ENCODE measurements at places on chromosomes 11 and 22. TPM values are rescaled to one million over a fixed set of nuclear protein-coding genes. Genes with fewer than 3 reads are reported as not detected.
A peak's percentile ranks its signal among the peaks of the same experiment; 100 is the strongest.

- no peak overlapping the region for H3K27ac ChIP-seq
- no peaks in the 10 kb centered on the region for H3K27me3 ChIP-seq
- H3K36me3 ChIP-seq = no peaks in the 10 kb centered on the region
- no peaks in the 10 kb centered on the region for H3K4me1 ChIP-seq
- no peak for DNase-seq
These were observed 39.8 kb downstream of the GAB4 start for GRCh38 chr22:16968218-16968595.

DNA sequence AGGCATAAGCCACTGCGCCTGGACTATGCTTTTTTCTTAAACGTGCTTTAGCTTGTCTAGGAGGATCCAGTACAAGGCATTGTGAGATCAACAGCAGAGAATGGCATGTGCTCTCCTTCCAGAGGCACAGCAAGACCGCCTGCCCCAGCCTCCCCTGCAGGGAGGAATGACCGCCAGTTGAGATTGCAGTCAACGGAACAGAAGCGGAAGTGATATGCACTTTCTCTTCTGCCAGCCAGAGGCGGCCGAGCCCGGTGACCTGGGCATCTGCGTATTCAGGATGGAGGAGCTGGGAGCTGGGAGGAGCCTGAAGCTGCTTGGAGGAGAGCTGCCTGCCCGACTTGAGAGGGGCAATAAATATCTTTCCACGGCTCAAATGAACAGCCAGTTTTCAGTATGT is 243.0 kb downstream of the CTTN start:
- peaks cover 16% of the 10 kb centered on the region for H3K27me3 ChIP-seq
- no peaks in the 10 kb centered on the region for H3K36me3 ChIP-seq
- no peak for DNase-seq
- H3K4me3 ChIP-seq = no peak overlapping the region

The MYH9 gene
- total RNA-seq = 38.9 TPM

- H3K4me1 ChIP-seq = peaks cover 20% of the 10 kb centered on the region
- H3K27me3 ChIP-seq = no peaks in the 10 kb centered on the region
These were observed 57.2 kb upstream of the PRDM11 start for GRCh38 chr11:45089251-45089650.

DNA sequence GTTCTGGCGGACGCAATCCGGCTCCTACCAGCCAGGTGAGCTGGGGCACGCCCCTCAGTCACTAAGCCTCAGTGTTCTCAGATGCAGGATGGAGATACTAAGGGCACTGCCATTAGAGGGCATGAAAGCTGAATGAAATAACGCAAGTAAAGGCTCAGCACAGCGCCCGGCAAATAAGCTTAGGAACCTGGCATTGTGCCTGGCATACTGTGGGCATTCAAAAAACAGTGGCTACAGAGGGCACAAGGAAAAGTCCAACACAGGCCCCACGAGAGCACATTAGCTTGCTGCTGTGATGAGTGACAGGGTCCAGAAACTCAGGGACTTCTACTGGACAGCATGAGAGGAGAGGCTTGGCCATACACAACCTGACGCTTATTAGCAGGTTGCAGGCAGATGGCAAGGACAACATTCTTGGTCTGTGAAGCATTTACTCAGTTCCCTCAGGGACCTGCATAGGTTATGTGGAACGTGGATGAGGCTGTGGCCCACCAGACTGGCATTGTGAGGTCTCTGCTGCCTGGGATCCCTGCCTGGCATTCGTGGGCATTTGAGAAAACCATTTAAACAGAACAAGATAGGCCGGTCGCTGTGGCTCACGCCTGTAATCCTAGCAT is 12.2 kb downstream of the TXN2 start:
- H3K27ac ChIP-seq = peak overlapping the region; percentile 92
- no peaks in the 10 kb centered on the region for H3K27me3 ChIP-seq
- peaks cover 53% of the 10 kb centered on the region for H3K4me1 ChIP-seq

GRCh38 chr22:50584106-50585096 is 1.8 kb upstream of the CHKB start:
- H3K27me3 ChIP-seq = no peaks in the 10 kb centered on the region
- no peak overlapping the region for H3K4me3 ChIP-seq
- H3K36me3 ChIP-seq = peaks cover 7% of the 10 kb centered on the region
- no peak overlapping the region for H3K27ac ChIP-seq

DNA sequence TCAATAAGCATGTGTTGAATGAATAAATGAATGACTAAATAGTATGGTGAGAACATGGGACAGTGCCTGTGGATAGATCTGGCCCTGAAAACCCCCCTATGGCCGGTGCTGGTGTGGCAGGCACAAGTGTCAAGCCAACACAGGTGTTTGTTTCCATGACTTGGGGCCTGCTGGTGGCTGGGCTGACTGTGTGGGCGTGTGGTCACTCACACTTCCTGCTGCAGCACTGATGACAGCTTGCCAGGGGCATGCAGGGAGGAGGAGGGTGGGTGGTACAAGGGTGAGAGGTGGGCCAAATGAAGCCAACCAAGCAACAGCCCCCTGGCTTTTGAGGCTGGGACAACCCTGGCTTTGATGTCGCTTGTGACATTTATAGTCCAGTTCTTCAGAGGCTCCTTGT is 30.3 kb upstream of the ABCC8 start:
- H3K27me3 ChIP-seq = no peaks in the 10 kb centered on the region
- DNase-seq = no peak
- no peak overlapping the region for H3K27ac ChIP-seq
- H3K36me3 ChIP-seq = no peaks in the 10 kb centered on the region

GRCh38 chr11:84524422-84525051 is 1102.6 kb downstream of the DLG2 start:
- no peak for DNase-seq
- no peak overlapping the region for H3K27ac ChIP-seq
- H3K27me3 ChIP-seq = no peaks in the 10 kb centered on the region
- no peaks in the 10 kb centered on the region for H3K4me1 ChIP-seq
- no peak overlapping the region for H3K4me3 ChIP-seq

GRCh38 chr11:31351168-31351567 is 18.4 kb downstream of the DCDC1 start:
- H3K4me3 ChIP-seq = no peak overlapping the region
- no peaks in the 10 kb centered on the region for H3K36me3 ChIP-seq
- H3K27ac ChIP-seq = no peak overlapping the region
- H3K4me1 ChIP-seq = no peaks in the 10 kb centered on the region
- DNase-seq = no peak

The BLID gene
- 0.66 TPM for total RNA-seq

GRCh38 chr11:69493931-69494821 is 12.7 kb downstream of the LINC01488 start:
- DNase-seq = no peak
- H3K4me1 ChIP-seq = peaks cover 29% of the 10 kb centered on the region
- no peak overlapping the region for H3K4me3 ChIP-seq
- no peak overlapping the region for H3K27ac ChIP-seq
- H3K27me3 ChIP-seq = no peaks in the 10 kb centered on the region

DNA sequence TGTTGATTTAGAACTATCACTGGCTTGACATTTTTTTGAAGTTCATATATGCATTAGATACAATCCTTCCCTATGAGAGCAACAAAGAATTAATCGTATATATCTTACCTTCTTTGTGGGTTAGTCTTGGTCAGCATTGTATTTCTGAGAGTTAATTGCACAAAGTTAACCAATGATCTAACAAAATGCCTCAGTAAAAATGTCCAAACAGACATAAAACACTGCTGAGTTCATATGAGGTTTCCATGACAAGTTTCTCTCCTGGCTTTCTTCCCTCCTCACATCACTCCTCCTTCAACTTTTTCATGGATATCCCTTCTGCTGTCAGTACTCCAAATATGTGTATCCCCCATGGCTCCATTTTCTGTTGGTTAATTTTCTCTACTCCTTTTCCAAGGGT is 9.0 kb downstream of the MAP6 start:
- H3K27ac ChIP-seq = no peak overlapping the region
- no peaks in the 10 kb centered on the region for H3K27me3 ChIP-seq
- no peaks in the 10 kb centered on the region for H3K4me1 ChIP-seq
- H3K4me3 ChIP-seq = no peak overlapping the region

GRCh38 chr11:1055109-1055703 is 18.7 kb upstream of the MUC6 start:
- peaks cover 21% of the 10 kb centered on the region for H3K27me3 ChIP-seq
- no peak for DNase-seq
- no peak overlapping the region for H3K27ac ChIP-seq
- H3K4me1 ChIP-seq = no peaks in the 10 kb centered on the region

DNA sequence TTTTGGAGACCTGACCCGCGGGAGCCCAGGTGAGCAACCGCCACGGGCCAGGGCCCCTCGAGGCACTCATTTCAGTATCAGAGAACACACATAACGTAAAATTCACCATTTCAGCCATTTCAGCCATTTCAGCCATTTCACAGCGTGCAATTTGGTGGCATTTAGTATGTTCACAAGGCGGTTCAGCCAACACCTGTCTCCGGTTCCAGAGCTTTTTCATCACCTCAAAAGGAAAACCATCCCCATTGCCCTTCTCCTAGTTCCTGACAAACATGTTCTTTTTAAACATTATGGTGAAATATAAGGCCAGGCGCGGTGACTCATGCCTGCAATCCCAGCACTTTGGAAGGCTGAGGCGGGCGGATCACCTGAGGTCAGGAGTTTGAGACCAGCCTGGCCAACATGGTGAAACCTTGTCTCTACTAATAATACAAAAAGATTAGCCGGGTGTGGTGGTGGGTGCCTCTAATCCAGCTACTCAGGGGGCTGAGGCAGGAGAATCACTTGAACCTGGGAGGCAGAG is 119.3 kb downstream of the KCNQ1 start:
- no peaks in the 10 kb centered on the region for H3K4me1 ChIP-seq
- H3K27ac ChIP-seq = no peak overlapping the region
- no peaks in the 10 kb centered on the region for H3K36me3 ChIP-seq
- DNase-seq = no peak

Measured in gastrocnemius medialis (tissue), 4 donors.